ENCODE measurements at places on chromosomes 11 and 22. TPM values are rescaled to one million over a fixed set of nuclear protein-coding genes. Genes with fewer than 3 reads are reported as not detected.

GRCh38 chr22:45164270-45165088, 754 bp downstream of the NUP50 start:
- DNase-seq: peak; percentile 83

GRCh38 chr11:34044664-34045485, 6.7 kb upstream of the CAPRIN1 start:
- DNase-seq: peak; percentile 79

DNA sequence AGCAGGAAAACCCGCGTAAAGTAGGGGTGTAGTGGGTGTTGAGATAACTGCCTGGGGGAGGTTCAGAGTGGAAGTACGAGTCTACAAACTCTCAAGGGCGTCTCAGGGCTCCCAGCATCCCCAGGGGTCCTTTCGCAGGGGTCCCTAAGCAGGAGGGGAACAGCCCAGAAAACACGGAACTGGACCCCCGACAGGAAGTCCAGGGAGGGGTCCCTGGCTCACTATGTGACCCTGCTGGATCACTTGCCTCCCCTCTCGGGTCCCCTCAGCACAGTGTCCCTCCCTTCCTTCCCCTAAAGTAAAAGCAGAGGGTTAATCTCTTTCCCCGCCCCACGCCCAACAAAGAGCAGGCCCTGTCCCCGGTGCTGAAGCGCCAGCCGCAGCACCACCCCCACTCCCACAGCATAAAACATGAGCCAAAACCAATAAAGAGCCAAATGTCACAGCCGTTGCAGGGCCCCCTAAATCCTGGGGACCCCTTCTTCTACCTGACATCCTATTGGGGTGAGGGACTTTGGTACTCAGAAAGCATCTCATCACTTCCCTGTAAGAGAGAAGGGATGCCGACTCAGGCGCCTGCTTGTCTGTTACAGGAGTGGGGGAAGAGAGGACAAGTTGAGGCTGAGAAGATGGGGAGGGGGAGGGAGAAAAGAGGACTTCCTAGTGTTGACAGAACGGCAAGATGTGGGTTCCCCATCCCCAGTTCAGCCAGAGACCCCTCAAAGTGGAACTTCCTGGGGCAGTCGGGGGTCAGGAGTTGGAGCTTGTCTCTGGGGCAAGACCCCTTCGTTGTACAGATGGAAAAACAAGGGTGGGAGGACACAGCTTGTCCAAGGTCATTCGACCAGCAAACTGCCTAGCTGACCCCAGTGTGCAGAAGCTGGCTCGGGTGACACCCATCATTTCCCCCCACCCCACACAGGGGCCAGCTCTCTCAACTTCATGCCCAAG, 1.4 kb upstream of the NEFH start:
- no peak for DNase-seq

DNA sequence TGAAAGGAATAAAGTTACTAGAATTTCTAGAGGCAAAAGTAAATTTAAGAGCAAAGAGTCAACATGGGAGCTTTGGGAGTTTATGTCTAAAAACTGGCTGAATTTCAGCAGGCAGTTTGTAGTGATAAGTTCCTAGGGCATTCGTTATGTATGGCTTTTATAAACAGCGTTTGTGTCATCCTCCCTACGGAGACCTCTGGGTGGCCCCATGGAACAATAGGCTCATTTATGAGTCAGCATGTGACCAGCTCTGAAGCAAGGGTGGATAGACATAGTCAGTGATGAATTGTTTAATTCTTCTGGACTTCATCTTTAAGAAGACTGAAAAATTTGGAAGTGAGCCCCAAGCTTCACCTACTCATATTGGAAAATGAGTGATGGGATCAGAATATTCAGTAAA, 37.1 kb downstream of the SVIP start:
- DNase-seq: no peak

GRCh38 chr22:33299245-33299956, 241.2 kb upstream of the SYN3 start:
- DNase-seq: no peak

- DNase-seq: no peak
These were observed 6.1 kb downstream of the DCUN1D5 start for GRCh38 chr11:103085758-103086365.

DNA sequence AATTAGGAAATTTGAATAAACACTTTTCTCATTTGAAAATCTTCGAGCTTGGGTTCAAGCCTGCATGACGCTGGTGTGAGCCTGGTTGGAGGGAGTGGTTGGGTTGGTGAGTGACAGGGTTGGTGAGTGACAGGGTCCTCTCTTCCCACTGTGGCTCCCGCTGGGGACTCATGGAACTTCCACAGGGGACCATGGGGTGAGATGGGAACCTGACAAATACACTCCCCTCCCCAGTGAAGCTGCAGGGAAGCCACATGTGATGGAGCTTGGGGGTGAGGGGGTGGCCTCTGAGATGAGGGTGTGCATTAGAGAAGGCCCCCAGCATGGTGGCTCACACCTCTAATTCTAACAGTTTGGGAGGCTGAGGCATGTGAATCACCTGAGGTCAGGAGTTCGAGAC, 66.8 kb downstream of the RTL6 start:
- no peak for DNase-seq

DNA sequence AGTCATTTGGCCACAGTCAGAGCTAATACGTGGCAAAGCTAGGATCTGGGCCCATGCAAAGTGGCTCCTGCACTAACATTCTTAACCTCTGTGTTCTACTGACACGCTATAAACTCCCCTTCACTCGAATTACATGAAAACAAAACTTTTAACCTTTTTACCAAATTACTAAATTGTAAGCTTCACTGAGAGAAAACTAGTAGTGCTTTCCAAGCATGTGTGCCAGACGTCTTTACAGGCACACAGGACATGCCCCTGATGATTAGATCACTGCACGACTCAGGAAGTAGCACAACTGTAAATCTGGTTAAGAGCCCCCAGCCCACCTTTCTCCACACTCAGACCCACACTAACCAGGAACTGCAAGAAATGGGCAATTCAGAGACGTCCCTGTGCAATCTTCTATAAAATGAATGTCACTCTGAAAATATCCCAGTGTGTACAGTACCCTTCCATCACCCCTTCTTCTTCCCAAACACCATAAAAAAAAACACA, 16.1 kb downstream of the PHF21A start:
- DNase-seq: no peak

GRCh38 chr11:35057926-35058668, 80.9 kb upstream of the CD44 start:
- no peak for DNase-seq

GRCh38 chr11:20723366-20723765, 54.0 kb downstream of the NELL1 start:
- DNase-seq: no peak

DNA sequence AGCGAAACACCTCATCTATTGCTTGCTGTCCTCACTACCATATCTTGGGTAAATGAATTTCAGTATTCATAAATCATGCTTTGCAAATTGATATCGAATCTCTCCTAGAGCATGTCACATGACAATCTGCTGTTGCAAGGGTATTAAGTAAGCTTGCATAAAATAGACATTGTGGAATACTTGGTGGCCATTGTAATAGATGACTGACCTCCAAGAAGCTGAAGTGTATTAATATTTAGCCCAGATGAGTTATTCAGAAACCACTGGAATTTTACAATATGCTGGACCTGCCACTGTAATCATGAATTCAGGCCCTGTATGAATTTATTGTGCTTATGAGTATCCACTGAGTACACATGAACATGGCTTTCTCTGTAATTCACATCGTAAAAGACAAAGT, 289.7 kb upstream of the ARHGAP42 start:
- DNase-seq: no peak

- peak; percentile 79 for DNase-seq
These were observed 585 bp upstream of the NADSYN1 start for GRCh38 chr11:71452199-71453036.

- peak; percentile 86 for DNase-seq
These were observed 21.9 kb downstream of the SERPINH1 start for GRCh38 chr11:75583718-75584658.

- no peak for DNase-seq
These were observed 41.0 kb upstream of the CTSC start for GRCh38 chr11:88378422-88379066.

GRCh38 chr11:17296852-17297559, 20.5 kb downstream of the NUCB2 start:
- no peak for DNase-seq

FXYD6 gene
- total RNA-seq: 28.7 TPM

ZNF215 gene
- 0.93 TPM for total RNA-seq

RGL4 gene
- total RNA-seq: 1.2 TPM

TNNI2 gene
- total RNA-seq: 2.2 TPM

EED gene
- 26.5 TPM for total RNA-seq

ADM gene
- 76.1 TPM for total RNA-seq

TRIM48 gene
- not detected for total RNA-seq

FAT3 gene
- 37.5 TPM for total RNA-seq

MMP8 gene
- 0.60 TPM for total RNA-seq

SLC22A25 gene
- not detected for total RNA-seq

Measured in aorta (tissue), 5 donors.